ENCODE measurements at places on chromosomes 3 and 15. TPM values are rescaled to one million over a fixed set of nuclear protein-coding genes. Genes with fewer than 3 reads are reported as not detected.

DNA sequence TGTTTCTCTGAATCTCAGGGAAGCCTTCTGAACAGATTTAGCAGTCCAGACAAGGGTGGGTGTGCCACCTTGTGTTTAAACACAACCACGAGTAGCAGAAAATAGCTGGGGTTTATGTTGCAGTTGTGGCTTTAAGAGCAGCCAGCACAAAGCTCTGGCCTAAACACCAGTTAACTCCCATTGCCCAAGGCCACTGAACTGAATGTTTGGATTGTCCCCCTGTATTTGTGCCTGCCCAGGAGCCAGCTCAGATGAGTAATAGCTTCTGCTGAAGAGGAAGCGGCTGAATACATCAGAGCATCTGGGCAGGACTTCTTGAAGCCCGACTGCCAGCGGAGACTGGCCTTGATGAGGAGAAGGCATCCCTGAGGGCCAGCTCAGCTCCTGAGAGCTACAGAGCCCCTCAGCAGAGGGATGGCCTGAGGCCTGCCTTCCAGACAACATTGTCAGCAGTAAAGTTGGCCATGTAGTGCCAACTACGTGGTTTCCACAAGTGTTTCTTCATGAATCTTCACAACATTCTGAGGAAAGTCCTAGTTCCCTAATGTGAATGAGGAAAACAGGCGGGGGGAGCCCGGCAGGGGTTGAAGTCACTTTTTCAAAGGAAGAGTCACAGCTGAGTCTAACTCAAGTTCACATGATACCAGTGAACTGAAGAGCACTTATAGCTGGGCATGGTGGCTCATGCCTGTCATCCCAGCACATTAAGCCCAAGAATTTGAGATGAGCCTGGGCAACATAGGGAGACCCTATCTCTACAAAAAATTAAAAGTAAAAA, 65.8 kb upstream of the ZBTB38 start:
- DNase-seq = no peak

DNA sequence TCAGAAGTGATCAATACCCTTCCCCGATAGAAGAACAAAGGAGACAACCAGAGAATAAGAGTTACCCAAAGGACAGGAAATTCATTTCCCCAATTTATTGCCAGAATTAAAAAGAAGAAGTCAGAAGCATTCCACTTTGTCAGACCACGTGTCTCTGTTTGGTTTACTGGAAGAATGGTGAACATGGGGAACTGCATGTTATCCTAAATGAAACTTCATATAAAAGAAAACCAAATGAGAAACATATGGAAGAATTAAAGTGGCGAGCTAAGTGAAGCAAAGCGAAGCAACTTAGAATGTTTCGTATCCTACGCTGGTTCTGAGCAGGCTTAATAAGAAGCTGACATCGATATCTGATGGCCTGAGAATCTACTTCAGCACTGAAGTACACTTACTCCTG, 190.7 kb downstream of the MAGI1 start:
- DNase-seq = no peak

CORO2B gene
- total RNA-seq = 2.9 TPM

- DNase-seq = no peak
Measured at GRCh38 chr3:131485119-131485518, 17.7 kb downstream of the MRPL3 start.

GRCh38 chr15:78103406-78104118, 11.2 kb downstream of the SH2D7 start:
- no peak for DNase-seq

MESP1 gene
- total RNA-seq = 1.7 TPM

GRCh38 chr15:101182215-101182614, 69.6 kb downstream of the CHSY1 start:
- no peak for DNase-seq

GRCh38 chr3:127772827-127773751, 49.2 kb downstream of the MGLL start:
- no peak for DNase-seq

DNA sequence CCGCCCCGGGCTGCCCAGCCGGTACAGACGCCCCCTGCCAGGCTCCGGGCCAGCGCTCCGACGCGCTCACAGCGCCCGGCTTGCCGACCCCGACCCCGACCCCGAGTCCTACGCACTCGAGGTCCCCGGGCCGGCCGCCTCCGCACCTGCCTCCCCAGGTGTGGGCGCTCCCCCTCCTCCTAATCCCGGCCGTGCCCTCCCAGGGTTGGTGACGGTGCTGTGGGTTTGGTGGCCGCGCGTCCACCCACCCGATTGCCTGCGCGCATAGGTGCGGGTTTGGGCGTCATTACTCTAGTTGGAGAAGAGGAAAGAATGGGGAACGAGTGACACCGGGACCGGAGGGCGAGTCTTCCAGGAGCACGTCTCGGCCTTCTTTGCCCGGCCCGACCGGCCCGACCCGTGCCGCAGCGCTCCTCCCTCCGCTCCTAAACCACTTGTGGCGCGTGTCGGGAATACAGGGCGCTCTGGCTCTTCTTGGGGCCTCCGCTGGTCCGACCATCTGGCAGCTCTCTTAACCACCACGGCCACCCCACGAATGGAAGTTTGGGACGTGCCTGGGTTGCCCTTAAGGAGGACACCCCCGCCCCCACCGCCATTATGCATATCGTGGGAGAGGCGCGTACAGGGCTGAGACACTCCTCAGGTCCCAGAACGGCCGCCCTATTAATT, 810 bp upstream of the THRB start:
- DNase-seq = no peak

DNA sequence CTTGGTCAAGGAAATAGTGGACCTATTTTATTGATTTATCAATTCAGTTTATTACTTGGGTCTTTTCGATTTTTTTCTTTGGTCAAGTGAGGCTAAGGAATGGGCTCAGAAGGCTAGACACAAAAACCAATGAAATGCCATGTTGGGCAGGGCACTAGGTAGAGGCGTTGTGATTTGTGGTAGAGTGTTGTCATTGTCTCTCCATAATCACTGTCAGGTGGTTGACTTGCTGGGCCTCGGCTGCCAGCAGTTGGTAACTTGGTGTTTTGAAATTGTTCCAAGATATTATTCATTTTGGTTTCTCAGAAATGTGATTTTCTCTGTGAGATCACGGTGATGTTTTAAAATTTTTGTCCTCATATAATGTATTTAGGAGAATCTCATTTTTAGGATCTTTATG, 173.6 kb downstream of the KLHL25 start:
- DNase-seq = no peak

DNA sequence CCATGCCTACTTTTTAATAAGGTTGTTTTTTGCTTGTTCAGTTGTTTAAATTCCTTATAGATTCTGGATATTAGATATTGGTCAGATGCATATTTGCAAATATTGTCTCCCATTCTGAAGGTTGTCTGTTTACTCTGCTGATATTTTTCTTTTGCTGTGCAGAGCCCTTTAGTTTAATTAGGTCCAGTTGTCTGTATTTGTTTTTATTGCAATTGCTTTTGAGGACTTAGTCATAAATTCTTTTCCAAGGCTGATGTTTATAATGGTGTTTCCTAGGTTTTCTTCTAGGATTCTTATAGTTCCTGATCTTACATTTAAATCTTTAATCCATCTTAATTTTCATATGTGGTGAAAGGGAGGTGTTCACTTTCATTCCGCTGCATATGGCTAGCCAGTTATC, 77.4 kb downstream of the PTPRG start:
- DNase-seq = no peak

GRCh38 chr3:65604863-65605526, 433.7 kb downstream of the MAGI1 start:
- DNase-seq = peak; percentile 48

DNA sequence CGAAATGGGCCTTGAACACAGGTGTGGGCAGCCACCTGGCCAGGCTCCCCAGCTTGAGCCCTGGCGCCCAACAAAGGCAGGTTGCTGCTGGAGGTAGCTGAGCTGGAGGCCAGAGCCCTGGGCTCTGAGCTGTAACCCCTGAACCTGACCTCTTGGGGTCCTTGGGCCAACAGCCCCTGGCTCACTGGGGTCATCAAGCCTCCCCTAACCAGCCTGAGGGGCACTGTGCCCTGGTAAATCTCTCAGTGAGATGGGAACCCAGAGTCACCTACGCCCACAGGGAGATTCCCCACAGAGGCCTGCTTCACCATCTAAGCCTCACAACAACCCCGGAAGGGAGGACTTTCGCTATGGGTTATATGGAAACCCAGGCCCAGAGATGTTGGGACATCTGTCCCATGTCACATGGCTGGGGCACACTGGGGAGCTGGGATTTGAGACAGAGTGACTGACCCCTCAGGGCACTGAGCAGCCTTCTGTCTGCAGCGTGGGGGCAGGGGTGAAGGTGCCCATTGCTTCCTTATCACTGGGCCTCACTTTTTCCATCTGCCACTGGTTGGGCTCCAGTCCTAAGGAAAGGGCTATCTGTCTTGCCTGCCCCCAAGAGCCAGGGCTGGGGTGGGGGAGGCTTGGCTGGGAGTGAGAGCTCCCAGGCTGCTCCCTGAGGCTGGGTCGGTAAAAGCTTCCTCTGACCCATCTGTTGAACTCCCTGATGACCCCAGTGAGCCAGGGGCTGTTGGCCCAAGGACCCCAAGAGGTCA, 59.1 kb downstream of the IQSEC1 start:
- no peak for DNase-seq

GRCh38 chr3:121660356-121661171, at the start of gene HCLS1:
HCLS1 (minus strand) TSS chr3:121660903; CDS start chr3:121658347, 2,556 bp downstream.
- peak; percentile 72 for DNase-seq

DNA sequence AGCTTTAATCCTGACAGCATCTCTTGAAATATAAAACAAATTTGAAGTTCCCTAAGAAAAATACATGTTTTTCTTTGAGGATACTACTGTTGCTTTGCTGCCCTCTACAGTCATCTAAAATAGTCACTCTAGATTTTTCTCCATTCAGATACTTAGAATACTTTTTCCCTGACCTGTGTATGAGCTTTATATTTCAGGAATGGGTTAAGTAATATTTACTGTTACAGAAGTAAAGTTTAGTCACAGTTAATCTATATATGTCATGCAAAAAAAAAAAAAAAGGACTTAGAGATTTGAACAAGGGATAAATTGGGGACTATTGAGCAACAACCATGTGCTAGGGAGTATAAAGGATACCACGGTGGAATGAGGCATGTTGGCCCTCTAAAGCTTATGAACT, 8.8 kb downstream of the NECTIN3 start:
- peak; percentile 66 for DNase-seq

FGF7 gene
- total RNA-seq = not detected

DNA sequence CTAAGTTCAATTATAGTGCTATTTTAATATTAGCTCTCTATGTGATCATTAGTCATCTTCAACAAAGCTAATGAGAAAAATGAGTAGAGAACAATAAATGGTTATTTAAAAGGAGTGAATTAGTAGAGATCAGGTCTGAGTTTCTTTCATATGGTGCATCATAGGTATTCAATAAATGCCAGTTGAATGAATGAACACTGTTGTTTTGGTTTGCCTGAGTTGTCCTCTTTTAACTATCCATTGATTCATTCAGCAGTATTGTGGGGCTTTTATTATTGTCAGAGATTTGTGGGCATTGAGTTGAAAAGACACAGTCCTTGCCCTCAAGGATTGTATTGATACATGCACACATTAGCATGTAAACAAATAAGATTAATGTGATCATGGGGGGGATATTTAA, 88.2 kb downstream of the AGBL1 start:
- DNase-seq = no peak

GRCh38 chr3:22836131-22836530, 367.0 kb upstream of the UBE2E2 start:
- no peak for DNase-seq

TRH gene
- total RNA-seq = not detected

Data from endothelial cell of umbilical vein (primary cell).